ENCODE measurements at places on chromosomes 1 and 21.
A peak's percentile ranks its signal among the peaks of the same experiment; 100 is the strongest.

- no peak for DNase-seq
These were observed 2.5 kb upstream of the MAST2 start for GRCh38 chr1:45800899-45801298.

DNA sequence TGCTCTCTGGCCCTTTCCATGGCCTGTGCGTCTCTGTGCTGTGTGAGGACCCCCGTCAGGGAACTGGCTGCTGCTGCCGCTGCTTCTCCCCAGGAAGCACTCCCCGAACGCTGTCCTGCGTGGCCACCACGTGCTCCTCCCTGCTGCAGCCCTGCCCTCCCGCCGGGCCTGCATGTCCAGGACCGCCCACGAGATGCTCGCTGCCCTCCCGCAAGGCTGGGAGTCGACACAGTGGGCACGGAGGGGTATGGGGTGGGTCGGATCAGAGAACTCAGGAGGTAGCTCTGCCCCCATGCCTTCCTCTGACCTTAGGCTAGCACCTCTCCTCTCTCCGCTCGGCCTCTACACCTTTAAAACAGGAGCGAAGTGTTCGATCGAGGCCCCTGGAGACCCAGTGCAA lies 171.9 kb upstream of the AJAP1 start:
- DNase-seq = no peak

GRCh38 chr1:228734881-228735801 lies at the start of gene RHOU:
Gene RHOU, plus strand, starts transcription at chr1:228735479. Its CDS starts 264 bp downstream, at chr1:228735743.
- peak; percentile 43 for DNase-seq

GRCh38 chr1:69196071-69196470 lies 371.7 kb upstream of the LRRC7 start:
- no peak for DNase-seq

- peak; percentile 24 for DNase-seq
These were observed 11.0 kb upstream of the RNU1-3 start for GRCh38 chr1:16677552-16678431.

DNA sequence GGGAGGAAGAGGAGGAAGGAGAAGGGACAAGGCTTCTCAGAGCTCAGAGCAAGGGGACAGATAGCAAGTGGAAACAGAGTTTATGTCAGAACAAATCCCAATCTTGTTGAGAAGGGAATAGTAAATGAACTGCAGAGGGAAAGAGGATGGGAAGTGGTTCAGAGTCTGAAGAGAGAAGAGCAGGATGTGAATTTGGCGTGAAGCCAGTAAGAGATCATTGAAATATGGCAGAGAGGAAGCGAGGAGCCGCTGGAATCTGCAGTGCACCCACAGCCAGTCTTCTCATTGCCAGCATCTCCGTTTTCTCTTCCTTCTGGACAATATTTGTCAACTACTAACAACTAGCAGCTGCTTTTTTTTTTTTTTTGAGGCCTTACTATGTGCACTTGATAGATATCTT lies 19.1 kb downstream of the OLFML3 start:
- DNase-seq = no peak

GRCh38 chr1:202014060-202014459 lies 3.7 kb downstream of the ELF3 start:
- DNase-seq = no peak

- no peak for DNase-seq
These were observed 61.2 kb downstream of the DNM3 start for GRCh38 chr1:171902527-171902926.

DNA sequence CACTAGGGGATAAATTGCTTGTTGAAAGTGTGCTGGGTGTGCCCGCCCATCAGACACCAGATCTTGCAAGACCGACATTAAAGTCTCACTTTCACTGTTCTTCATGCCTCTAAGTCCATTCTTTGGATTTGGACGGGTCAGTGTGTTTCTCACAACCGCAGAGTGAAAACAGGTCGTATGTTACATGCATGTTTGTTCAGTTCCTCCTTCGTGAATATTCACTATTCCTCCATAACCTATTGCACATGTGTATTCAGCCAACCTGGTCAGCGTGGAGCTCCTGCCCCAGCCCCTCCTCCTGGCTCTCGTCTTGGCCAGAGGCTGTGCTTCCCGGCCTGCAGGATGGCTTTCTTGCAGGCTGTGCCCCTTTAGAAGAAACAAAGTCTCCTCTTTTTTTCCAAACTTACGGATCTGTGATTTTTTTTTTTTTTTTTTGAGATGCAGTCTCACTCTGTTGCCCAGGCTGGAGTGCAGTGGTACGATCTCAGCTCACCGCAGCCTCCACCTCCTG lies 2.2 kb upstream of the KRTAP10-6 start:
- DNase-seq = no peak

- peak; percentile 78 for DNase-seq
These were observed at the start of gene RBM11 for GRCh38 chr21:14215971-14216641. Gene RBM11, plus strand, starts transcription at chr21:14216157. Its CDS starts 30 bp downstream, at chr21:14216187.

DNA sequence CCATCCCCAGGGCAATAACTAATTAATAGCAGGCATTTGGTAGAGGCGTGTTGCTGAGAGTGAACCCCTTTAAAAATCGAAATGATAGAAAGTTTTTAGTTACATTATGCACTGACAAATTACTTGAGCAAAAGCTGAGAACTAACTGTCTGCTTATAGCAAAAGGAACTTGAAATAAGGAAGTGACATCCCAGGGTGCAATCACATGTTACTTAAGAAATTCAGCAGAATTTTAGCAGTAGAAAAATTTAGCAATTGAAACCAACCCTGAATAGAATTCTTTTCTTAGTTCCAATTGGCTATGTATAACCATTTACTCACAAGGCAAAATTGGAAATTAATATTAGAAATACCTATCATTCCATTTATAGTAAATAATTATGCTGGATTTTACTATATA lies 139.5 kb upstream of the SAMSN1 start:
- DNase-seq = no peak

GRCh38 chr1:64231153-64231552 lies 27.7 kb downstream of the UBE2U start:
- DNase-seq = no peak

DNA sequence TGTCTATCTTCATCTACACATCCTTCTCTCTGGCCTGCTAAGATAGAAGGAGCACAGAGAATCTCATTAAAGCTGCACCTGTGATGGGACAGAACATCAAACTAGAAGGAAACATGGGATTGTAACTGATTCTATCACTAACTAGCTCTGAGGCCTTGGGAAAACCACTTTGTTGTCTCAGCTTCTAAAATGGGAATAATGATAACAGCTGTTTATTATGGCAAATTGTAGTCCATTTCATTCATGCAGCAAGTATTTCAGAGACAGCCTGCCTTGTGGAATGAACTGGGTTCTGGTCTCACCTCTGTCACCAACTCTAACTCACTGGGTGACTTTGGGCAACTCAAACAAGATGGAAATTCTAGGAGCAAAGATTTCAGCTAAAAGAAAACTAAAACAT lies 12.4 kb downstream of the GJA5 start:
- no peak for DNase-seq

Data from stimulated activated CD4-positive, alpha-beta T cell treated with anti-CD3 and anti-CD28 coated beads, Interleukin-2, amount 100 ng/mL, for 4 hours (primary cell).